ENCODE measurements at places on chromosomes 7 and 10.

DNA sequence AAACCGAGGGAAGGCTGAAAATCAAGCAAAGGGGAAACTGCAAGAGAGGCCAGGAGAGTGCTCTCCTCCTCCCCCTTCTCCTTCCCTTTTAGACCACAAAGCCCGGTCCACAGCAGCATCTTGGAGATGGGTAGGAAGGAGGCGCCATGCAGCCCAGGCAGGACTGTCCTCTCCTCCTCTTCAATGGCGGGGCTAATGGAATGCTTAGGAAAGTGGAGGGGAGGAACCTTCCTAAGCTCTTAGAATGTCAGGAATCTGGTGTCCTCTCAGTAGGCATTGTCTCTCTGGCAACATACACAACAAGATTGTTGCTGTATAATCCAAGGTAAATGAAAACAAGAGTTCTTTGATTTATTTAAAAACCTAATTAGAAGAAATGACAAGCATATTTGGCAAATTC lies 185.1 kb downstream of the DGKI start:
- DNase-seq = no peak

DNA sequence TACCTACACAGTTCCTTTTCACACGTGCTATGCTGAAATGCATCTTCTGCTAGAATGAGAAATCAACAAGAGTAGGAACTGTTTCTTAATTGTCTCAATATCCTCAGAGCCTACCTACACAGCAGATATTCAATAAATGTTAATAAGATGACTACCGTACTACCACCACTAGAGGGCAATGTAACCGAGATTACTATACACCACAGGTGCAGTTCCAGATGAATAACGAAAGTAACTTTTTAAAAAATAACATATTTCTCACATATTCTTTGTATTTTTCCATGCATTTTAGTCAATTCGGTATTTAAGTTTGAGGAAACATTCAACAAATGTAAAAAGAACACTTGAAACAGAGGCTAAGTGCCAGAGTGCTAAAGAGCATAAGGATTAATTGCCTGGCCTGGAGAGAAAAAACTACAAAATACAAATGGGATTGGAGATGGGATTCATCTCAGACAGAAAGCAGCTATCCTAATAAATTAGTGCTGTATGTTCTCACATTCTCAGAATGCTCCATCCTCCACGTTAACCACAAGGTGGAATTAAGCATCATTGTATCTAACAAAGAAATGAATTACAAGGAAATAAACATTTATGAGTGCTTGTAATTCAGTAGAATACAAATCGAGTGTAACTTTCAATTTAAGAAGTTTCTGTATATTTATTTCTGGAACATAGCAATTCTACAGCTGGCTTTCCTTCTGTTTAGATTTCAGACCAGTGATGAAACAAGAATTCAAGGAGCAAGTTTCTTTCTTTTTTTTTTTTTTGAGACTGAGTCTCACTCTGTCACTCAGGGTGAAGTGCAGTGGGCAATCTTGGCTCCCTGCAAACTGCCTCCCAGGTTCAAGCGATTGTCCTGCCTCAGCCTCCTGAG lies 20.3 kb upstream of the HECTD2 start:
- peak; percentile 49 for DNase-seq

DNA sequence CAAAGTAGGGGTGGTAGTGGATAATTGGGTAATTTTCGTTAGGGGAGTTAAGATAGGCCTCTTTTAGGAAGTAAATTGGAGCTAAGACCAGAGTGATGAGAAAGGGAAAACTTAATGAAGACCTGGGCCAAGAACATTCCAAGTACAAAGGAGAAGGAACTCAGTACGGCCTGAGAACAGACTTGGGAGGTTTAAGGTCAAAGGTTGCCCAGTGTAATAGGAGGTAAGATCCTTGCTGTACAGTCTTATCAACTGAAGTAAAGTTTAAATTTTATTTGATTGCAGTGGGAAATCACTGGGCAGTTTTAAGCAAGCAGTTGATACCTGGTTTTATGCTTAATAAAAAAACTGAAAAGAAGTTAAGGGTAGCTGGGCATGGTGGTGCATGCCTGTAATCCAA lies 76.4 kb downstream of the MPLKIP start:
- no peak for DNase-seq

- no peak for DNase-seq
Measured at GRCh38 chr10:614139-614711, 75.2 kb downstream of the DIP2C start.

- DNase-seq = no peak
Measured at GRCh38 chr10:107692072-107692471, 527.6 kb upstream of the SORCS1 start.

DNA sequence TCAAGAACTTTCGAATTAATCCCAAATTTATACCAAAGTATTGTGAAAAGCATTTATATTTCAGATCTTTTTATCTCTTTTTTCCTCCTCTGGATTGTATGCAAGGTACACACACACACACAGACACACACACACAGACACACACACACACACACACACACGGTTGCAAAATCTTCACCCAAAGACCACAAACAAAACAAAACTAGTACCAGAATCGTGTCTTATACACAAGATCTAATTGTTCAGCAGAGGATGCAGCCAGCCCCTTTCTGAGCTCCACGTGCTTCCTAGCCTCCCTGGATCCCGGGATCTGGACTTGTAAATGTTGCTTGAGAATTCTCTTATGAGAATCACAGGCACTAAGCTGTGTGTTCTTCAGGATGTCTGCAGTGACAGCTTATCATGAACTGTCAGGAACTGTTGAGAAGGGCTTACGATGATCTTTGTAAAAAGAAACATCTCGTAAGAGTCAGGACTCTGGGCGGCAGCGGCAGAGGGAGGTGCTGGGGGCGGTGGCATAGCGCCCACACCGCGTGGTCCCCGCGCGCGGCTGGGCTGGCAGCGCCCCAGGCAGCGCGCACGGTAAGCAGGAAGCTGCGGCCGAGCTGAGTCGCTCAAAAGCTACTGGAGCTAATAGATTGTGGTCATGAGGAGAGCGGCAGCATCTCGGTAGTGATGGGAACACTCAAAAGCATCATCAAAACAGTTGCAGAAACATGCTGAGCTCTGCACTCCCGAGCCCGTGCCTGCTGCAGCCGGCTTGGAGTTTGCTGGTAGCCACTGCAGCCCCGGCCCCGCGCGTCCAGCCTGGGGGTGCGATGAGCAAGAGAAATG lies 277.6 kb downstream of the GATA3 start:
- peak; percentile 36 for DNase-seq

- DNase-seq = no peak
Measured at GRCh38 chr7:2173189-2173827, 59.4 kb downstream of the MAD1L1 start.

DNA sequence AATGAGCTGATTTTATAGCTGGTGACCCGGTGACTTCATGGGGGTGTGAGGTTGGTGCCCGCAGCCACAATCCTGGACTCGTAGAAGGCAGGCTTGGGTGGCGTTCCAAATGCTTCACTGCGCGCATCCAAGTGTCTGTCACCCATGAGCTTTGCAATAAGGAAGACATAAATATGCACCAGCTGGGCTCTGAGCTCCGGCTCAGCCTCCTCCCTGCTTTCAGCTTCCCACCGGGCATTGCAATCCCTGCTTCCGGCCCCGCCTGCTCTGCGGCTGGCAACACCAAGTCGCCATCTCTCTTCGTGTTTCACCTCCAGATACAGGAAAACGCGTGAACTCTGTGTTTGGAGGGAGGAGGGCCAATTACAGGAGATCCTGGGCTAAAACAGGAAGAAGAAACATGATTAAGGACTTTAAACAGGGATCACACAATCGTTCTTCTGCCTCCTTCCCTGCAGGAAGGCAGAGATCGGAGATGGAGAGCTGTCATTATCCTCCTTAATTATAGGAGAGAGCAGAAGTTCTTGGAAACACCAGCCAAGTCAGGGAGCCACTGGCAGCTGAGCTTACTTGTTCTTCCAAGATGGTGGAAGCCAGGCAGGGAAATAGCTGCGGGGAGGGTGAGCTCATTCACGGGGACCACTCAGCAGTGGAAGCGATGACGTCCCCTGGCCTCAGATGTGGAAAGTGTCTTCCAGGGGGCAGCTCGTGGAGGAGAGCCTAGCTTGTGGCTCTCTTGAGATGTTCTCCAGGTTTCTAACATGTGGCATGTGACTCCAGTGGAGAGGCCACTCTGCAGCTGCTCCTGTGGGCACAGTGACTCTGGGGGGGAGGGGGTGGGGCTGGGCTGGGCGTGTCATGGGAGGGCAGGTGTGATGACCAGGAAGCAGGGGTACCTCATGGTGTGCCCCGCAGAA lies 134.9 kb downstream of the CAMK1D start:
- no peak for DNase-seq

DNA sequence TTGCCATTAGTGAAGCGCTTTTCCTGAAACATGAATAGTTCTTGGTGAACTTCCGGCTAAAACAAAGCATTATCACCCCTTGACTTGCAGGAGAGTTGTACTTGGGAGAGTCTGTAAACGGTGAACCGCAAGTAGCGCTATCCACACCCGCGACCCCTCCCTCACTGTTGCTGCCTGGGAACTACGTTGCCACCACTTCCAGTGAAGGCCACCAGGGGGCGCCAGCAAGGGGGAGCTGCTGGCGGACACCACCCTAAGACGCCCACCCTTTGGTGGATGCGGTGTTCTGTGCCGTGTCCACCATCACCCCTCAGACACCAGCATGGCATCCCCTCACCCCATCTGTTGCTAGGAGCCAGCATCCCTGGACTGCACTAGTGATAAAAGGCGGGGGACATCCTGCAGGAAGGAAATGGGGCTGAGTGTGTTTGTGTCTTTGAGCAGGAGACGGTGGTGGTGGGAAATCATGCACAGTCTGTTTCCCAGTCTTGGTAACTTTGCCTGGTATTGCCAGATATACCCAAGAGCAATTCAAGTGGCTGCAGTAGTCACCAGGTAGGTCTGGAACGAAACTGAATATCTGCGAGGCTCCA lies 298.2 kb downstream of the FRMD4A start:
- DNase-seq = no peak

DNA sequence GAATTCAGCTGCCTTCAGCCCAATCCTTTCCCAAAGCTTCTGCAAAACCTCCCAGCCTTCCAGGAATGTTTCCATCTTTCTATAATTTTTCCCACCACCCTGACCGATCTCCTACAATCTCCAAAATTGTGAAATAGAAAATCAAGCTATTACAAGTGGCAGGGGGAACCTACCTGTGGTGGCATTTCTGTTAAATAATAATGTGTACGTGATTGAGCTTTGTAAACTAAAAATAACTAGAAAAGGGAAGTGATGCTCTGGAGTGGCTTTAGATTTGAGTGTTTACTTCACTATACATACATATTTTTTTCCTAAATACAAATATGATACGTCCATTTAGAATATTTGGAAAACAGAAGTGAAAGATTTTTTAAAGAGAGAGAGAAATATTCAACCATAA lies 593.6 kb downstream of the GRM8 start:
- DNase-seq = no peak

DNA sequence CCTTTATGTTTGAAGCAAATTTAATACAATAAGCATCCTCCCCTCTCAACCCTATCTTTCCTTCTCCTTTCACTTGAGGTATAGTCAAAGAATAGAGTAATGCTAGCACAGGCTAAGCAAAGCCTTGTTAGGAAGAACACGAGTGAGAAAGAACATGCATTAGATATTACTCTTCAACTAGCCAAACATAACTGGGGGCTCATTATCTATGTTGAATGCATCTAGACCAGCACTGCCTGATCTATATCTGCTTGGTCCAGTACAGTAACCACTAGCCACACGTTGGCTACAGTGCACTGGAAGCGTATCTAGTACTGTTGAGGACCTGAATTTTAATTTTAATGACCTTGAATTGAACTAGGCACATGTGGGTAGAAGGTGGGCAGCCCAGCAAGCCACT lies 21.0 kb downstream of the SFMBT2 start:
- no peak for DNase-seq

DNA sequence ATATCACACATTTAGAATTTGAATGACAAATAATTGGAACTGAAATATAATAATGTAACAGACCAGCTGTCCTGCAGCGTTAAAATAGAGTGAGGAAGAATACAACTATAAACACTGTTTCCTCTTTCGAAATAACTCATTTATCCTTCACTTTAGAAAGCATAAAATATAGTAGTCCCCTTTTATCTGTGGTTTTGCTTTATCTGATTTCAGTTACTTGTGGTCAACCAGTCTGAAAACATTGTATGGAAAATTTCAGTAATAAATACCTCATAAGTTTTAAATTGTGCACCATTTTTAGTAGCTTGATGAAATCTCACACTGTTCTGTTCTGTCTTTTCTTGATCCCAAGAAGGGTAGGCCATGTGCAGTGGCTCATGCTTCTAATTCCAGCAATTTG lies 31.7 kb downstream of the POLR1F start:
- no peak for DNase-seq

DNA sequence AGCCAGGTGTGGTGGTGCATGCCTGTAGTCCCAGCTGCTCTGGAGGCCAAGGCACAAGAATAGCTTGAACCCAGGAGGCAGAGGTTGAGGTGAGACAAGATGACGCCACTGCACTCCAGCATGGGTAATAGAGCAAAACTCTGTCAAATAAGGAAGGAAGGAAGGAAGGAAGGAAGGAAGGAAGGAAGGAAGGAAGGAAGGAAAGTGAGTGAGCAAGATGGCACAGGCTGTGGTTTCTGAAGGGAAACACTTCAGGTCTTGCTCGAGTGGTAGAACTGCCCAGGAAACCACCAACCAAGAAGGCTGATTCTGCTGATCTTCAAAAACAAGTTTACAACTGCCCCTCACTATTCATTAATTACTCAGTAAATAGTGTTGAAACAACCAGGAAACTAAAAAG lies 45.2 kb downstream of the EZH2 start:
- no peak for DNase-seq

- DNase-seq = no peak
Measured at GRCh38 chr7:84790882-84791281, 396.0 kb downstream of the SEMA3D start.

DNA sequence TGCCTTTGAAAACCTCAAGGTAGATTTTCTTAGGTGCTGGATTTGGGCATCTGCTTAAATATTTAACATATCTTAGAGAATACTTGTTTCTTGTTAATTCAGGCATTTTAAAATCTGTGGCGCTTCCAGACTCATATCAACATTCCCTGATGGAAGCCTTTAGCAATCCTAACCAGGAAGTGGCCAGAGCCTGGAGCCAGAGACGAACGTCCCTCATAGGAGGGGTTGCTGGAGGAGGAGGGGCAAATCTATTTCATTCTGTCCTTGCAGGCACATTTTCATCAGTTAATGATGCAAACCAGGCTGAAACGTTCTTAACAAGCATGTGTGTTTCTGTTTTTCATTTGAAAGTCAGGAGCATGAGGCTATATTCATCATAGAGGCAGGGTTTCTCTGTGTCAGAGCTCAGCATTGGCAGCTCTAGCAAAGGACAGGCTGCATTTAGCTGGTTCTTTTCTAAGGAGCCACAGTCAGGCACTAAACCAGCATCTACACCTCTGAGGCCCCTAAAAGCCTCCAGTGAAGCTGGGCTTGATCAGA lies 17.8 kb upstream of the IFIT2 start:
- no peak for DNase-seq

GRCh38 chr7:13992596-13992964 lies 3.1 kb upstream of the ETV1 start:
- no peak for DNase-seq

All from putamen (tissue), 1 donor.